ENCODE measurements at places on chromosomes 12 and 14.
A peak's percentile ranks its signal among the peaks of the same experiment; 100 is the strongest.

- no peak for DNase-seq
Observed at GRCh38 chr12:2719392-2719791, 75.4 kb upstream of the FKBP4 start.

GRCh38 chr12:79988368-79988767, 53.5 kb upstream of the PPP1R12A start:
- DNase-seq = no peak

DNA sequence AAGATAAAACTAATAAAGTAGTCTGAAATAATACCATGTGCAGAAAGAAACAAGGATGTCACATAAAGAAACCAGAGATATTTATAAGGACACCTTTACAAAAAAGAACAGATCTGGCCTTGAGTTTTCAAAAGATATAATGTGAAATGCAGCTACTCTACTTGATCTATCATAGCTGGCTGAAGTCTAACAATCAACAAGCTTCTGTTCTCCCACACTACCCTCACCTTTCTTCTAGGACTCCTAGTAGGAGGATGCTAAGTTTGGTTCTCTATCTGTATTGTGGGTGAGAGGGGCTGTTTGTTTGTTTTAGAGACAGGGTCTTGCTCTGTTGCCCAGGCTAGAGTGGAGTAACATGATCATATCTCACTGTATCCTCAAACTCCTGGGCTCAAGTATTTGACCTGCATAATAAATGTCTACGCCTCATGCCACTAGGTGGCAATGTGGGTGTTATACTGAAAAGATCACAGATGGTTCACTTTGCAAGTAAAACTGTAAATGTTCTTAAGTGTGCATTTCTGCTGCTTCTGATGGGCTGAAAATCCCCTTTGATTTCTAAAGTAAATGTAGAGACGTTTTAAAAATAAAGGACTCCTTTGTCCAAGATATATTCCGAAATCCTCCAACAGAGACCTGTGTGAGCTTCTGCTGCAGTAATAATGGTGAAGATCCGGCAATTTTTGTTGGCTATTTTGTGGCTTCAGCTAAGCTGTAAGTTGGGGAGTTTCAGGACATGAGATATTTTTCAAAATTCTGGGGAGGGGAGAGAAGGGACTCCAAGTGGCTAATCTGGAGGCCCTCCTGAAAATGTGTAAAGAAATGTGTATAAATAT, 269.3 kb downstream of the DAD1 start:
- no peak for DNase-seq

GRCh38 chr12:63440048-63440447, 228.2 kb downstream of the DPY19L2 start:
- DNase-seq = no peak

DNA sequence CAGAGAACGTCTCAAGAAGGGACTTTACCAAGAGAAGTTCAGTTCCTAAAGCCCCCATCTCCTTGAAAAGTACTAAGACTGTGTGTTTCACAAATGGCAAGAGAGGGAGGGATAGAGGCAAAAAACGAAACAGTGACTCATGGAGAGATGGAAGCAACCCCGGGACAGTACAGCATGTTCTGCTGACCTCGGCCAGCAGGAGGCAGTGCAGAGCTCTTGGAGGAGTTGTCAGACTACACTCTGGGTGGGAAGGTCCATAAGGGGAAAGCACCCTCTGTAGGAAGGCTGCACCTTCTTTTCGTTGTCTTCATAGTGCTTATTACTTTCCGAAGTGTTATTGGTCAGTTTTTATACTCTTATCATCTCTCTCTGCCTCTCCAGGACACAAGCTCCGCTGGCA, 525.2 kb upstream of the CCDC196 start:
- DNase-seq = peak; percentile 83

DNA sequence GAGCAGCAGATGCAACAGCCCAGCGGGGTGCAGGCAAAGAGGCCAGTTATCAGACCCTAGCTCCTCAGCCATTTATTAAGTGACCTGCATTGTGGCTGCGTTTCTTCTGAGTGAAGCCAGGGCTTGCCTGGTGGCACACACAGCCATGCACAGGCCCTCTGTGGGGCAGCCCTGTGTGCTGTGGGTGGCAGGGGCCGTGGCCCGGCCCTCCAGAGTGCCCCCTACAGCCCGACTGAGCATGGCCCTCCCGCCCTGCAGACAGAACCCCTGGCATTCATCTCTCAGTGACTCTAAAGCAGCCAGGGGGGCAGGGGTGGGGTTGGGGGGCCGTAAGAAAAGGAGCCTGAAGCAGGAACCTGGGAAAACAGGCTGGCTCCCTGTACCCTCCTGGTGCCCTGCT, 226.0 kb upstream of the PWP1 start:
- DNase-seq = no peak

- no peak for DNase-seq
Observed at GRCh38 chr12:56840922-56841321, 77.8 kb downstream of the HSD17B6 start.

GRCh38 chr14:52008136-52008535, 18.8 kb downstream of the RTRAF start:
- no peak for DNase-seq

GRCh38 chr12:117577122-117577657, 215.8 kb upstream of the NOS1 start:
- DNase-seq = no peak

DNA sequence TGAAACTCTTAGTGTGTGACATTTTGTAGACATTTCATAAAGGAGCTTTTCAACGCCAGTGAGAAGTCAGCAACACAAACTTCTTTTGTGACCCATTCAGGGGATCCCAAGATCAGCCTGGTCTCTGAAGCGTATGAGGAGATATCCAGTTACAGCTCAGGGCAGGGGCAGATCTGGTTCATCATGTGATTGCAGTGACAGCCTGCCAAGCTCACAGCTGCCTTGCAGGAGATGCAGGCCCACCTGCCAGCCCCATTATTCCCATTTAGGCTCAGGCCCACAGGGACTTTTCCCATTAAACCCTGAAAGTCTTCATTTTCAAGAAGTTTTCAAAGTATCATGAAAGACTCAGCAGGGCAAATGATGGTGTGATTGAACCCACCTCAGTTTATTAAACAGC, 38.3 kb downstream of the SRGAP1 start:
- DNase-seq = no peak

- peak; percentile 64 for DNase-seq
Observed at GRCh38 chr14:51507906-51508511, 143.7 kb upstream of the FRMD6 start.

GRCh38 chr14:24481622-24482324, 26.3 kb downstream of the CMA1 start:
- DNase-seq = peak; percentile 69

DNA sequence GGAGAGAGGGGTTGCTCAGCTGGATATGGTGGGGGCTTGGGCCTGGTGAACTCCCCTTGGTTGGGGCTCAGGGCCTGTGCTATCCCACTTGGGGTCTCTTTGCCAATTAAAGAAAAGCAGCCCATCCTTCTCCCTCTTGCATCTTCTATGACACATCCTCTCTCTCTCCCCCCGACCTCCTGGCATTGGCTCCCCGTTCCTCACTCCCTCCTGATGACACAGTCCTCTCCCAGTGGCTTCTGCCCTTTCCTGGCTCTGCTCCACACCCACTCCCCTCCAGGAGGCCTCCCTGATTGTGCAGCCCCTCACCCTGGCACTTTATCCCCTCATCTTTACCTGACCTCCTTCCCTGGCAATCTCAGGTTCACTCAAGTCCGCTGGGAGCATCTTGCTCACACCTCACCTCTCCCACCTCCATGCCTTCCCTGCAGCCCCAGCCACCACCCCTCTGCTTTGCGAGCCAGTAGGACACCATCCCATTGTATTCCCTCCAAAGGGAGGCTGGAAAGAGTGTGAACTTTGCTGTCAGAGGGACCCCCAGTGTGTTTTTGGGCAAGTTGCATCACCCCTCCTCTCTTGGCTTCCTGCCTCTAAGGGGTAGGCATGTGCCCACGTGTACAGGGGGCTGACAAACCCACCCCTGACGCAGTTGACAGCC, 10.7 kb downstream of the KRT80 start:
- no peak for DNase-seq

GRCh38 chr14:61121355-61121787, 140.3 kb downstream of the SLC38A6 start:
- DNase-seq = no peak

GRCh38 chr14:36129181-36129580, 47.3 kb downstream of the PTCSC3 start:
- DNase-seq = no peak

DNA sequence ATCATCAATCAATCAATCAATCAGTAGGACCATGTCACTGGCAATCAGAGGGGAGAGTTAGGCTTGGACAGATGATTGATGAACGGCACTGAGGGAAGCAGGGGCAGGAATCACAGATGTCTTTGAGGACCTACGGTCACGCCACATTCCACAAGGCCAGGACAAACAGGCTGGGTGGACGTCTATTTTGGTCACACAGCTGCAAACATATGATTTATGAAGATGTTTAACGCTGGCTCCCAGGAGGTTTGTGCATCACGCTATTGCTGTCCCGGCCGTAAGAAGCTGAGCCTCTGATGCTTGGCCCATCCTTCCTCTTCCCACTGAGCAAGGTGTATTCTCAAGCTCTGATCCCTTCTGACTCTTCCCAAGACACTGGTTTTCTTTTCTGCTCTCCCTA, 160.8 kb downstream of the FOXN3 start:
- DNase-seq = no peak

DNA sequence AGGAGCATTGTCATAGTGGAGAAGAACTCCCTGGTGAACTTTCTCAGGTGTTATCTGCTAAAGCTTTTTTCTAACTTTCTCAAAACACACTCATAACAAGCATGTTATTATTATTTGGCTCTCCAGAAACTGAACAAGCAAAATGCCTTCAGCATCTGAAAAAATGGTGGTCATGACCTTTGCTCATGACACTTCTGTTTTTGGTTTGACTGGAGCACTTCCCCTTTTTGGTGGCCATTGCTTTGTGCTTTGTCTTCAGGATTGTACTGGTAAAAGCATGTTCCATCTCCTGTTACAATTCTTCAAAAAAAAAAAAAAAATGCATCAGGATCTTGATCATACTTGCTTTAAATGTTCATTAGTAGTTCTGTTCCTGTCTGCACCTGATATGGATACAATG, 1241.6 kb upstream of the USP15 start:
- DNase-seq = no peak

DNA sequence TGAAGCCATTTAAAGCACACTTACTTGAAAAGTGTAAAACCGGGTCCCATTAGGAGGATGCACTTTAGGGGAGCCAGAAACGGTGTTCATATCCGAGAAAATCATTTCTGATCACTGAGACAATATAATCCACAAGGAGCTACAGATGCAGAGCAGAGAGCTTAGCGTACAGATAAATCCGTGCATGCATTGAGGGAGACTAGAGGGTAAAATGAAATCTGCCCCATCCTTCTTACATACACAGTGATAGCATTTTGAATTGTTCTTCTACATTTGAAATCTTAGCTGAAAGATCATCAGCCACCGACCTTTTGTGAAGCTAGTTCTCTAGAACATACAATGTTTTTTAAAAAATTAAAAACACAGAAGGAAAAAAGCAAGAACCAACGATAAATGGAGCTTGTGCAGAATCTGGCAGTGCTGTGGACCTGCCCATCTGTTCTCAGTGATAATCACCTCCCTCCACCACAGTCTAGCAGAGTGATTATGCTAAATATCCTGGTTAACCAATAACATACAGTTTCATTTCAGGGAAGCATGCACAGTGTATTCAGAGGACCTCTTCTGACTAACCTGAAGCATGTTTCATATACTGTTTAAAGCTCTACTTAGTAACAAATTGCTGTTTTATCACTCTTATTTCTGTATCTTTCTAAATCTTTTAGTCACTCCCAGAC, 161.1 kb downstream of the PPFIA2 start:
- DNase-seq = no peak

DNA sequence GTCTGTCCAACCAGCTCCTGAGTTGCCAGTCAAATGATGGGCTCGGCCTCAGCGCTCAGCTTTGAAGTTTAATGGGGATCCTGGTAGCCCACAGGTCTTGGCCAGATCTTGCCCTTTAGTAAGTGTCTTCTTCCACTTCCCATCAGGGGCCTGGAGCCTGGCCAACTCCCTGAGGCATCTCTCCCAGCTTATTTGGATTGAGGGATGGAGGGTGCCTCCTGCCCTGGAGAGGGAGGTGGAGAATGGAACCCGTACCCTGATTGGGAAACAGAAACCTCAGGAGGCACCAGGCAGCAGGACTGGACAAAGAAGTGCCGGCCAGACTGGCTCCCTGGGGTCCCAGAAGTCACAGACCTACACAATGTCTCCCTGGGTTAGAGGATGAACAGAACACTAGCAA, 40.5 kb upstream of the LTBP2 start:
- DNase-seq = no peak

DNA sequence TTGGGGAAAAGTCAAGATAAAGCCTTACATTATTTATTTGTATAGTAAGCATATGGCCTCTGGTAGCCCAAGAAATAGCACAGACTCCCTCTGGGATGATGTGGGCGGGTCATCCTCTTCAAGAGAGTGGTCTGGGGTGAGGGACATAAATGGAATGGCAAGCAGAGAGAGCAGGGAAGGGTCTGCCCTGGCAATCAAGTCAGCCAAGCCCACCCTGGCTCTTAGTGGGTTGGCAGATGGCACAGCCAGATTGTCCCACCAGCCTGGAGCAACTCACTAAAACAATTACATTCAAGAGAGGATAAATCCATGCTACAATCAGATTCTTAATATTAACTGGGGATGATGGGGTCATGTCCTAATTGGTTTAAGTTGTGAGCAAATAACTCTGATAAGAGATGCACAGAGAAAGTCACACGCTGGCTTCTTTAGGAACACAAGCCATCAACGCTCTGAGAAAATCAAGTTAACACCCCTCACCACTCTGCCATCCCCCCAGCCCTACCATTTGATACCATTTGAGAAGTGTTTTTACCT, 2.8 kb upstream of the PELI2 start:
- no peak for DNase-seq

DNA sequence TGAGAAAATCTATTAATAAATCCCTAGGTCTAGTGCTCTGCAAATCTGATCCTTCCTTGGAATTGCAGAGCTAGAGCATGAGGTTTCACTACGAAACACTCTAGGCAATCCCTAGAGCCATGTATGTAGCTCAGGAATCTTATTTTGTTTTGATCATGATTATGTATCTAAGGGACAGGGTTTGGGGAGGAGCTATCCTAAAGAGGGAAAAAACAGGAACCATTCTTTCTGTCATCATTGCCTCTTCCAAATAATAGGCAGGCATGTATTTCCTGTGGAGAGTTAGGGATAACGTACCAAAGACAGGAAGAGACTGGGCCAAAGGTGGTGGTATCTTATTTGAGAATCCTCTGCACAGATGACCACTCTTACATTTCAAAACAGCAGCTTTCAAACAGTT, 88.8 kb upstream of the GTF2A1 start:
- no peak for DNase-seq

DNA sequence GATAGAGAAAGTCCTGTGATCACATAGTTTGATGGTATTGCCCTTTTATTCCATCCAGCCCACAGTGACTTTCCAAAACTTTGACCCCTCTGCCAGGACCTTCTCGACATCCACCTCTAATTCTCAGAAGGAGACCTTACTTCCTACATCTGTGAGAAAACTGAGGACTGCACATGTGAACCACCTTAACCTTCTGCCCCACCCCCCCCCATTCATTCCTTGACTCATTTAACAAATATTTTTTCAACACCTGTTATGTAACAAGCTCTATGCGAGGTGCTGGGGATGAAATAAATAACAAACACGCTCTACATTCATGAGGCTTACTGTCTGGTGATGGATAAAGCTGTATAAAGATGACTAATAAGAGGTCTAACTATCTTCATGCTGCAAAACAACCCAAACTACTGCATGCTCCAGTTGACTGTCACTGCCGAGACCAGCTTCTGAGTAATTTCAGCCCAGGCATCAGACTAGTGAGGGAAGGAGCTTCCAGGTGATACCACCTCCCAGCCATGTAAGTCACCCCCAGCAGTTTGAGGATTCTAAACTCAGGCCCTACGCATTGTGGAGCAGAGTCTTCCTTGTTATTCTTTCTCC, 1.9 kb upstream of the HAL start:
- DNase-seq = no peak

Data from upper lobe of right lung (tissue), 1 donor.